ENCODE measurements at places on chromosomes 7 and 10.
A peak's percentile ranks its signal among the peaks of the same experiment; 100 is the strongest.

GRCh38 chr7:144384555-144385245, 18.8 kb downstream of the NOBOX start:
- DNase-seq: no peak

GRCh38 chr10:25072786-25073185, 56.4 kb downstream of the THNSL1 start:
- DNase-seq: no peak

DNA sequence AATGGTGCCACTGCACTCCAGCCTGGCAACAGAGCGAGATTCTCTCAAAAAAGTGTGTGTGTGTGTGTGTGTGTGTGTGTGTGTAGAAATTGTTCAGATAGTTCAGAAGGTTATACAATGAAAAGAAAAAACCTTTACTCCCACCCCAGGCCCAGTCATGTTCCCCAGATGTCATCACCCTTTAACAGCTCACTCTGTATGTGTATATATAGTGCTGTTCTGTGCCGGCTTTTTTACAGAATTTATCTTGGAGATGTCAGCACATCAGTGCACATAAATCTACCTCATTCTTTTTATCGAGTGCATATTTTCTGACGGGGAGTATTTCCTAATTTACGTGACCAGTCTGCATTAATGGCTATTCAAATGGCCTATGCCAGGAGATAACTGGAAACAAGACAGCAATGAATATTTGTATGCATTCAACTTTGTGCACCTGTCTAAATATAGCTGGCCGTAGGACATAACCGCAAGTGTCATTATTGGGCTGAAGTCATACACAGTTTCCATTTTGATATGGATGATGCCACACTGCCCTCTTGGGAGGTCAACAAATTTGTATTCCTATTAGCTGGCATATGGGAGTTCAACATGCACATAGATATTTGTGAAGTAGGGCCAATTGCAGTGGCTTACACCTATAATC, 11.7 kb downstream of the NIPSNAP2 start:
- no peak for DNase-seq

GRCh38 chr10:77925410-77925794, 1.2 kb downstream of the DLG5 start:
- no peak for DNase-seq

DNA sequence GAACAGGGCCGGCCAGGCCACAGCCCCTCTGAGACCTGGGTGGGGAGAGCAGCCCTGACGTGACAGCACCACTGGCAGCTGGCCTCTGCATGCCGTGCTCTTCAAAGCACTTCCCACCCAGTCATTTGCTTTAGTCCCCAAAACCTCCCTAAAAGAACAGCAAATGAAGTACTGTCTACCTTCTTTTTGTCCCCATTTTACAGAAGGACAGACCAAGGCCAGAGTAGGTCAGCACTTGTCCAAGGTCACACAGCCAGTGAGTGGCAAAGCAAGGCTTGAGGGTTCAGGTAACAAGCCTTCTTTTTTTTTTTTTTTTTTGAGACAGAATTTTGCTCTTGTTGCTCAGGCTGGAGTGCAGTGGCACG, 15.1 kb downstream of the ATP6V1F start:
- DNase-seq: no peak

DNA sequence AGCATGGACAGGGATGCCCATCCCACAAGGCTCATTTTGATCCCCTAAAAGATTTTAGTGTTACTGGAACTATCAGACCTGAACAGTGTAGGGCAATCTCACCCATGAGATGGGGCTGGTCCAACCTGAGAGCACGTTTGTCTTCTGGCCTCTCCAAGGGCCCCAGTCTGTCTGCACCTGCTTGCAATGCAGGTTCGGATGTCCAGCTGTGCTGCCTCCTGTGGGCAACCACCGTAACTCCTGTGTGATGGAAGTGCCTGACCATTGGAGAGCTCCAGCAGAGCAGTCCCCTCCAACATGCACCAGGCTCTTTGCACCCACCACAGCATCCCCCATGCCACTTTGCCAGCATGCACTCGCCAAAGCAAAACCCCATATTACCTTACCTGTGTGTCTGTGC, 290.1 kb upstream of the KCND2 start:
- no peak for DNase-seq

DNA sequence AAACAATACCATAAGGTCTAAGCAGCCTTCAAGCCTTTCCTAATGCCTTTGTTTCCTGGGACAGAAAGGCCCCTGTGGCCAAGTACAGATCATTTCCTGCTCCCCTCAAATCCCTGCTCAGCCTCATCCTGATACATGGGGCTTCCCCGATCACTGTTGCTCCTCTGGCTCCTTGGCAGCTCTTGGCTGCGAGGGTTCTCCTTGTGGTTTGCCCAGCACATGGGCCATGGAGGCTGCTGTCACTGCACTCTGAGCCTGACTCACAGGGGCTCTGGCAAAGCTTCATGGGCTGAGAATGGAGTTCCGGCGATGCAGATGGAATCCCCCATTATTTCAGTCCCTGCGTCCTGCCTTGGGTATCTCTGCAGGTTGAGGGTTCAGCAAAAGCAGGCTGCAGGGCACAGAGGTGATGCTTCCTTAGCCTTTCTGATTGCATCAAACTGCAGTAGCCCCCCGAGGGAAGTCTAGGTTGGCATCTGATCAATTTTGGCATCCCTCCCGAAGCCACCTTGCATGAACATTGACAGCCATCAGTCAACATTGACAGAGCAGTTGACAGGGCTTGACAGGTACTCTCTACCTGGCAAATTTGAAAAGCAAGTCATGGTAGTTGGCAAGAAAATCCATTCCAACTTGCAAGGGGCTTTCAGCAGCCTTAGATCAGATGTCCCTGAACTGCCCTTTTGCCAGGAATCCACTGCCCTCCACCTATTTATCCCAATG, 168.6 kb downstream of the GFRA1 start:
- DNase-seq: no peak

- DNase-seq: no peak
Observed at GRCh38 chr7:139813151-139813550, 15.9 kb upstream of the TBXAS1 start.

DNA sequence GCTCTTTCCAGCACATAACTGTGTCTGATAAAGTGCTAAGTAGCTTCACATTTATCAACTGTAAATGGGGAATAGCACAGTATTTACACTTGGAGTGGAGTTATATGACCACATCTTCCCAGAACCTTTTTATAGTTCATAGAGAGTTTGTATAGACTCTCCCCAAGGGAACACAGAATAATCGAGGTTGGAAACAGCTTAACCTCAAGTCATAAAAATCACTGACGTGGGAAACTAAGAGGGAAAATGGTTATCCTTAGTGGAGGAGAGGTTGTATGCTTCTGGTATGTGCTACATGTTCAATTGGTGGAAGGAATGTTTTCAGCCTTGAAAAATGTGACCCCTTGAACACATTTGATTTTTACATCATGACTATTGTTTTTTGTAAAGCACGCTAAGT, 167.9 kb upstream of the KIAA1217 start:
- no peak for DNase-seq

DNA sequence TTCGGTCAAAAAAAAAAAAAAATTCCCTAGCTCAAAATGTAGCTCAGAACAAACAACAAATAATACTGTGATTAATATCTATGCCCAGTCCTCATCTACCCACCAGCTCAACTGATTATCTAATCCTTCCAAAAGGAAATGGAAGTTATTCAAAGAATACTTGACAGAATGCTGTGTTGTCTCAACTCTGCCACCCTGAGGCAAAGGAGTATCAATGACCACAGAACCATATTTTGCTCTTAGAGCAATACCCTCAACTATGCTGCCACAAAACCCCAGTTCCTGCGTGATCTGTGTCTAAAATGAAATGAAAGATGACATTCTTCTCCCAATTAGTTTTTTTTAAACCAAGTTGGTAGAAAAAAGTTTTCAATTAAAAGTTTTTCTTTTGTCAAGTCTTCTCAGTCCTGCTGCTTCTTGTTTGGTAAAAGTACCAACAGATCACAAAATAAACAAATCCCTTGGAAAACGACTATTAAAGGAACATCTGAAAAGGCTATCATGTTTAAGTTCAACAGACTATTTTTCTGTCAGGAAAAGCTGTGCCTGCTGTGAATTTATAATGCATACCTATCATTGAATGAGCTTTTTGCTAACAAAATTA, 21.6 kb downstream of the RBM28 start:
- no peak for DNase-seq

GRCh38 chr10:23472181-23472580, 33.3 kb downstream of the OTUD1 start:
- no peak for DNase-seq

GRCh38 chr7:55532150-55532917, 40.0 kb downstream of the VOPP1 start:
- DNase-seq: no peak

- DNase-seq: no peak
Observed at GRCh38 chr10:114501650-114502049, 97.3 kb upstream of the AFAP1L2 start.

DNA sequence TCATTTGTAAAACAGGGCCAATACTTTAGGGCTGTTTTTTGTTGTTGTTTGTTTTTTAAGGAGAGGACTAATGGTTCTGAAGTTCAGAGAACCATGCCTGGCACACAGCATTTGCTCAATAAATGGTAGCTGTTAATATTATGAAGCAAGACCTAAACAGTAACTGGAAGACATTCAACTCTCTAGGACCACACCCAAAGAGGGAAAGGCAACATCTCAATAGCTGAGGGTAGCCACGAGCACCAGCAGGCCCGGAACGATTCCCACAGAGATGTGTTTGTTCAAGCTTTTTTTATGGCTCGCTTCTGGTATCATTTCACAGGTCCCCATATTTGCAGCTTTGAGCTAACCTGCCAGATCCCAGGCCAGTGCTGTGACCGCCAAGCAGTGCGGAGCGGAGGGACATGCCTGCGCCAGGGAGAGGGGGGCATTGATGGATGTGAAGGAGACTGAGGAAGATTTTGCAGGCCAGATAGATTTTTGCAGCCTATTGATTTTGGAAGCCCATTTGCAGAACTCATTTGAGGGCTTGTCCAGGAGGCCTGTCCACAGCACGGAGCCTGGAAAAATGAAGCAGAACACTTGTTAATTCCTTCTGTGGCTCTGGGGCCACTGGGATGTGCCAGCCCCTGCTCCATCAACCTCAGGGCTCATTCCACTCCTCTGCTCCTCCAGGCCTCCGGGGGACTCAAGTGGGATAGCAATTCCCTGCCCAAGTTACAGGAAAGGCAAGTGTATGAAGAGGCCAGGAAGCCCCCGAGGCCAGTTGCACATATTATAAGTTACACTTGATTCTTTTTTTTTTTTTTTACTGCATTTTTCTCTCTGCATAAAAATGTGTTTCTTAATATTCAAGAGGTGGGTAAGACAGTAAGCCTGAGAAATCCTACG, 57.3 kb upstream of the FGFR2 start:
- DNase-seq: no peak

- no peak for DNase-seq
Observed at GRCh38 chr7:3033136-3033535, 10.5 kb downstream of the CARD11 start.

DNA sequence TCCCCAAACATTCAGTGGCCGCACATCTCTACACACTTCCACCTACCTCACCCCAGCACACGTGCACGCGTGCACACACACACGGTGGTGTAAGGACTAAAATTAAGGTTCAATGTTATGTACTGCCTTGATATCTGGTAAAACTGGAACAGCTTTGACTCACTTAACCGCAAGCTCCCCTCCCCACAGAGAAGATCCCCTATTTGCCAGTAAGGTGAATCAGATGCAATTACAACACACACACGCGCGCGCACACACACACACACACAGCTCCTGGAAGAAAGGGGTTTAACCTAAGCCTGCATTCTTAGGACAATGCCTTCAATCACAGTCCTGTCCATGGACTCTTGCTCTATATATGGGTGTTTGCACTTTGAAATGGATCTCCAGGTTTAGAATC, 25.5 kb upstream of the VPS41 start:
- DNase-seq: no peak

DNA sequence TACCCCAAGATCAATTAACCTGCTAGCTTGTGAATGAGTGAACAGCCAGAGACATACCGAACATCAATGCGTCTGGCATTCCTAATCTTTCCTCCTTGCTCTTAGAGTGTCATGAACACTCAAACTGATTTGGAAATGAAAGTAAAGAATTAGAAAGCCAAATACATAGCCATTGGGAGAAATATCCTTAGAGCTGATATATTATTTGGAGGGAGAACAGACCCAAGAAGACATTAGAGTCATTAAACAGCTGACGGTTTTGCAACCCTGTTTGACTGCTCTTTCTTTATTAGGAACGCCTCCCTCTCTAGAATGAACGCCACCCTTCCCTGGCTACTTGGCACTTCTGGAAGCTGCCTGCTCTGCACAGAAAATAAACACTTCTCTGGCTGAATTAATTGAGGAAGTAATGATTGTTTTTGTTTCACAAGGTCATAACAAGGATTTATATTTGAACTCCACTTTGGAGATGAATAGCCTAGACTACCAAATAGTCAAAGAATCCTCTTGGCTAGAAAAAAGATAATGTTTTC, 42.8 kb downstream of the CTTNBP2 start:
- DNase-seq: no peak

GRCh38 chr7:100457033-100457432, 7.0 kb downstream of the SPACDR start:
- DNase-seq: no peak

DNA sequence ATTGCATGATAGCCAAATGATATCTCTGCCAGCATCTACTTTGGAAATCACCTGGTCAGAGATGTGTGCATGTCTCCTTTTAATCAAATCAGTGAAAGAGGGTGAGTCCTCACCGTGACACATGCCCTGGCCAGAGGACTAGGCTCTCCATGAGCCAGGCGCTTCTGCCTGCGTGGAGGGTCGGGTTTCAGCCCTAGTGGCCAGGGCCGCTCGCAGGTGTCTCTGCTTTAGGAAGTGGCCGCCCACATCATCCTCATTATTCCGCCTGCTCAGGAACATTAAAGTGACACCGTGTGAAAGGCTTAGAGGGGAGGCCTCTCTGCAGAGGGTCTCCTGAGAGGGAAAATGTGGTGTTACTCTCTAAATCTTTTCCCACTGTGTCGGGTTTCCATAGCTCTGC, 173.6 kb upstream of the PRKCQ start:
- DNase-seq: no peak

- DNase-seq: no peak
Observed at GRCh38 chr10:72812753-72813430, 80.6 kb upstream of the OIT3 start.

DNA sequence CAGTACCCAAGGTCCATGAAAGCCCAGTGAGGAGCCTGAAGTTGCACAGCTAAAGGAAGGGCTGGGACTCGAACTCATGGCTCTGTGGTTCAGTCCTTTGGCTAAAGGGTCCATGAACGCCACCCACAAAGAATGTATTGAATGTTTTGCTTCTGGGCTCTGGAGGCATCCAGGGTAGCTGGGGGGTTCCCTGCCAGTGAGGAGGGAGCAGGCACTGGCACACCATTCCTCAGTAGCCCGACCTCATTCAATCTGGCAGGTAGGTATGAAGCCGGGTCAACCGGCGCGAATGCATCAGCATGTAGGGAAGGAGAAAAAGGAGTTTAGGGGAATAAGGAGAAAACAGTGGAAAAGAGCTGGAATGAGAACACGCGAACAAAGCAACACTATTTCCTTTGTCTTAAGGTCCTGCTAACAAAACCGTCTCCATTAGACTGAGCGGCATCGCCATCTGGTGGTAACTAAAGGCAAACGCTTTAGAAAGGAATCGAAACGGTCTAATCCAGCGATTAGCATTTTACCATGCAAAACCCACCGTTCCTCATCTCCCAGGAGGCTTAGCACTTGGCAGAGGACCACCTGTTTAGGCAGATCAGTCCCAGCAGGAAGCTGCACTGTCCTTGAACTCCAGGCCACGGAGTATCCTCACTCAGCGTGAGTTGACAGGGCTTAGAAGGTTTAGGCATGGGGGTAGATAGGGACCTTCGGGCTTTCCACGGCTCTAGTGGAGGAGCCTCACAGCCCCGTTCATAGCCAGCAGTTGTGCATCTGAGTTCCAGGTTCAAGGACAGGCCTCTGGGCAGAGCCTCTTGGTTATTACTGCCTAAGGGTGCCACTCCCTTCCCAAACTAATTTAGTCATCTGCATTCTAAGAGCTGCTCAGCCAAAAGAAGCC, 122.8 kb downstream of the UBE2H start:
- DNase-seq: peak; percentile 18
